ENCODE measurements at places on chromosomes 5 and 9. TPM values are rescaled to one million over a fixed set of nuclear protein-coding genes. Genes with fewer than 3 reads are reported as not detected.

Gene GABRA6
- polyA plus RNA-seq: not detected

Gene ABCA2
- 11.2 TPM for polyA plus RNA-seq

Gene CTXN3
- polyA plus RNA-seq: not detected

Gene ORM1
- not detected for polyA plus RNA-seq

Gene ABLIM3
- 0.89 TPM for polyA plus RNA-seq

Gene CDKN2B-AS1
- polyA plus RNA-seq: 8.7 TPM

Gene GARIN3
- not detected for polyA plus RNA-seq
